Stimulated activated CD4-positive, alpha-beta T cell treated with anti-CD3 and anti-CD28 coated beads, TNF-alpha, amount 100 ng/mL, for 48 hours (primary cell): ENCODE measurements at places on chromosomes 4 and X.

DNA sequence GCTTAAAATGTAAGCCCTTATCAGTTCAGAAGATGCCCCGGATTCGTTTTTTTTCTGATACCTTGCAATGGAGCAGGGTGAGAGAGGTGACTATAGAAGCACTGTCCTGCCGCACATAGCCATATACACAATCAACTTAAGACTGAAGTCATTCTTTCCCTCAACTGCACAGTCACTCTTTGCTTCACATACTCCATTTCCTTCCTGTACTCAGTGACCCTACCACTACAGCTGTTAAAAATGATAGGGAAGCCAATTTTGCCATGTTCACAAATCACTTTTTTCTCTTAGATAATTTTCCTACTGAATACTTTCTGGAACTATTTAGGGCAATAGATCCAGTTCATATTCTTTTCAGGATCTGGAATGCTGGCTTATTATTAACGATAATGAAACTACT lies 300.0 kb downstream of the ANK2 start:
- no peak for DNase-seq

DNA sequence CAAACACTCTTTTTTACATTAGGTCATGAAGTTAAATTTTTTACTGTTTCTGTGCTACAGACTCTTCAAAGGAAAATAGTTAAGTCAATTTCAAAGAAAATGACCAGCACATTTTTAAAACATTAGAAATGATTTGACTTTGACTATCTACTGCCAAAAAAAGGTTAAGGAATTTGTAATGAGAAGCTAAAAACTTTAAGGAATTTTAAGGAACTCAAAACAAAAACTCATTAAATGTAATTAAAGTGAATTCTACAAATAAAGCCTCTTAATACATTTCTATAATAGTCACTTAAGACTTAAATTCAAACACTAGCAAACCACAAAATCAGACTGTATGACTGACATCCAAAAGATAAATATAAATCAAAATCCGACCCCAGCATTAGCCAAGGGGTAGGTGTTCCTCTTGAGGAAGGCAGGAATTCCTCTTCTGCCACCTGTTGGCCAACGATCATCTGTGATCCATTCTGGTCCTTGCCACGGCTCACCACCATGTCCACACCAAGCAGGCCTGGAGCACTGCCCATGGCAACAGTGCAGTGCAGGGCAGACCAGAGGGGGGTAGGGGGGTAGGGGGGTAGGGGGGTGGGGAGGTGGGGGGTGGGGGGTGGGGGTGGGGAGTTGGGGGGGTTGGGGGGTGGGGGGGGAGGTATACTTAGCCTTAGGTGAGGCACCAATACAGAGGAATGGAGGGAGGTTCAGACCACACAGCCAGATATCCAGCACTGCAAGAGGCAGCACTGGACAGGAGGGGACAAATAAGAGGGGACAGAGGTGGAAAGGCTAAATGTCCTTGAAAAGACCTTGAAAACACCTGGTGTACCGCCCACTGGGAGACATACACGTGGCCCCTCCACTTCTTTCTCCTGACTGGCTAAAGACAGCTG lies 287.4 kb downstream of the CHIC1 start:
- DNase-seq, result no peak

DNA sequence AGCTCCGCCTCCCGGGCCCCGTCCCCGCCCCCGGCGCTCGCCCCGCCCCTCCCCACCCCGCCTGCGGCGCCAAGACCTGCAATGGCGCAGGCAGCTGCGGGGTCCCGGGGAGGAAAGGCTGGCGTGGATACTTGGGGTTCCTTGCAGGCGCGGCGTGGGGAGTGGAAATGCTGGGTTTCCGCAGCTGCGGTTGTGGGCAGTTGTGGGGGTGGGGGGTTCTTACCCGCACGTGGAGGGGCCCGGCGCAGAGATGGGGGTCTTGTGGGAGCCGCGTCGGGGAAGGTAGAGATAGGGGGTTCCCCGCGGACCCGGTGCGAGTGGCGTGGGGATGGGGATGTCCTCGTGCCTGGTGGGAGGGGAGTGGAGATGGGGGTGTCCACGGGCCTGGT lies 680 bp upstream of the ASMTL start:
- no peak for DNase-seq

DNA sequence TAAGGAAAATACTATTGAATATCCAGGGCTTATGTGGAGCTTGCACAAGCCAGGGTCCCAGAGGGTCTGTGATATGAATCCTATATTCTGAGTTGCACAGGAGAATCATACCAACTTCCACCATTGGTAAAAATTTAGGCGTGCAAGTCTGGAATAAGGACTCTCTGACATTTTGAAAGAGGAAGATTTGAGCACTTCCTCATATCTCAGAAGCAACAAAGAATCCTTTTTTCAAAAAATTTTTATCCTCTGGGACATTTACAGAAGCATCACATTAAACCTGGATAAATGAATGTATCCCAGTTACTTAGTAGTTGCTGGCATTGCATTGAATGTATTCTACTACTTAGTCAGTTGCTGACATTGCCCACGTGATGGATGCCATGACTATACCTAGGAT lies 24.2 kb upstream of the CAMK2D start:
- DNase-seq, result no peak

DNA sequence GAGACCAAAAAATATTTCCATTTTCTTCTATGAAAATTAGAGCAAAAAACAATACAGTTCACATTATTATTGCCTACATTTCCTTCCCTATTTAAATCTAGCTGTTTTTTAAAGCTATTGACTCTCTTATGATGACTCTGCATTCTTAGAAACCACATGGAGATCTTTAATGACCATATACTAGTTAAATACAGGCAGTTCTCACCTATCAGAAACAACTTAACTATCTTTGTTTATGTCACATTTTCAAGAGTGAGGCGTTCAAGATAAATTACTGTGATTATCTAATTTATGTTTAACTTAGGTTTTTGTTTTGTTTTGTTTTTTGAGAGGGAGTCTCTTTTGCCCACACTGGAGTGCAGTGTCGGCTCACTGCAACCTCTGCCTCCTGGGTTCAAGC lies 3.0 kb downstream of the CISD2 start:
- no peak for DNase-seq

DNA sequence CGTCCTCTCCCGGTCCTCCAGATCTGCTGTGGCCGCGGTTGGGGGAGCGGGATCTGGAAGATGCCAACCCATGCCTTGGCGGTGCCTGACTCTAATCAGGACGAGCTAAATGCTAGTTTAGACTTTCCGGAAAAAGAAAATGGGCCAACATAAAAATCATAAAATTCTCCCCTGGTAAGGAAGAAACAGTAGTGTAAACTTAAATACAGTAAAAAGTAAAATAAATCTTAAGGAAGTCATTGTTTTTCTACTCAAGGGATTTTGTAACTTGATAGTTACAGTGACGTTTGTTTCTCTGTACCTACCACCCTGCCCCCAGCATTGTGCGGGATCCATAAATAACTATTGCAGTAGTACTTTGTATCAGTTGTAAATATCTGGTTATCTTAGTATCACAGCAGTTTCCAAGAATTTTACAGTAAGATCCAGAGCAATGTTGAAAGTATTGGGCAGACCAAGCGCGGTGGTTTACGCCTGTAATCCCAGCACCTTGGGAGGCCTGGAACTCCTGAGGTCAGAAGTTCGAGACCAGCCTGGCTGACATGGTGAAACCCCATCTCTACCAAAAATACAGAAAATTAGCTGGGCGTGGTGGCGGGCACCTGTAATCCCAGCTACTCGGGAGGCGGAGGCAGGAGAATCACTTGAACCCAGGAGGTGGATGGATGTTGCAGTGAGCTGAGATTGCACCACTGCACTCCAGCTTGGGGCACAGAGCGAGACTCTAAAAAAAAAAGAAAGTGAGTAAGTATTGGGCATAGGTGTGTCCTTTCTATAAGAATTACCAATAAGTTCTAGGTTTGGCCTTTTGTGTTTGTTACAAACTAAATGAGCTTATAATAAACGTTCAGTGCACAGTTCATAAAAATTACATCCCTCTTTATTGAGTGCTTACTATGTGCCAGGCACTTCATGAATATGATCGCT lies 1.0 kb upstream of the PLA2G12A start:
- DNase-seq, result no peak

- DNase-seq, result no peak
Observed at GRCh38 chr4:48683784-48684666, 96.1 kb downstream of the FRYL start.

- no peak for DNase-seq
Observed at GRCh38 chr4:54661169-54661568, 3.4 kb downstream of the KIT start.

GRCh38 chr4:140738139-140738538 lies 18.0 kb downstream of the TBC1D9 start:
- no peak for DNase-seq

- no peak for DNase-seq
Observed at GRCh38 chr4:68871809-68872642, 56.2 kb downstream of the UGT2B10 start.

DNA sequence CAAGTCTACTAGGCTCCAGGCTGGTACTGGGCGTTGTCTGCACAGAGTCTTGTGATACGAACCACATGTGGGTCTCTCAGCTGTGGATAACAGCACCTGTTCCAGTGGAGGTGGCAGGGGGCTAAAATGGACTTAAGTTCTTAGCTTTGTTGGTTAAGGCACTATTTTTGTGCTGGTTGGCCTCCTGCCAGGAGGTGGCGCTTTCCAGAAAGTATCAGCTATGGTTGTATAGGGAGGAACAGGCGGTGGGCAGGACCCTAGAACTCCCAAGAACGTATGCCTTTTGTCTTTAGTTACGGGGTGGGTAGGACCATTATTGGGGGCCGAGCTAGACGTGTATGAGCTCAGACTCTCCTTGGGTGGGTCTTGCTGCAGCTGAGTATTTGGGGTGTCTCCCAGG lies 1138.4 kb downstream of the PCDH19 start:
- no peak for DNase-seq

DNA sequence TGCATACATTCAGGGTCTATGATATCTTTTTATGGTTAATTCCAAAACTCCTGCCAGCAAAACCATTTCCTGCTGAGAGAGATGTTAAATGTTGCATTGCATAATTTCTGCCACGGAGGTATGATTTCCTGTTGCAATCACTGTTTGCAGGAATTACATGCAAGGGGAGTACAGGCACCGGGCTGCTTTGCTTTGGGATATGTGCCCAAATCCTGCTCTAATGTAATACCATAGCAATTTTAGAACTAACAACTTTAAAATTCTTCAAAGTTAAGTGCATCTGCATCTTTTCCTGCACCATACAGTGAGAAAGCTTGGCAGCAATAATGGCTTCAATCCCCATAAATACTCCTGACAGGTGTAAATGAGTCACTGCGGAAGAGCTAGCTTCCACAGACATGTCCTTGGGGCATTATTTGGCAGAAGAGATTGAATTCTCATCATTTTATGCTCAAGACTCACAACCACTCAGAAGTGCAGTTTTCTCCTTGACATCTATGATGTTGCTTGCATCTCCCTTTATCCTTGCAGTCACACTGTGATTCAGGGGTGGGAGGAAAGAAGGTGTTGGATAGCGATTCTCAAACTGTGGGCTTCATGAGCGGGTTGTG lies 29.6 kb downstream of the TRIM2 start:
- DNase-seq, result no peak

DNA sequence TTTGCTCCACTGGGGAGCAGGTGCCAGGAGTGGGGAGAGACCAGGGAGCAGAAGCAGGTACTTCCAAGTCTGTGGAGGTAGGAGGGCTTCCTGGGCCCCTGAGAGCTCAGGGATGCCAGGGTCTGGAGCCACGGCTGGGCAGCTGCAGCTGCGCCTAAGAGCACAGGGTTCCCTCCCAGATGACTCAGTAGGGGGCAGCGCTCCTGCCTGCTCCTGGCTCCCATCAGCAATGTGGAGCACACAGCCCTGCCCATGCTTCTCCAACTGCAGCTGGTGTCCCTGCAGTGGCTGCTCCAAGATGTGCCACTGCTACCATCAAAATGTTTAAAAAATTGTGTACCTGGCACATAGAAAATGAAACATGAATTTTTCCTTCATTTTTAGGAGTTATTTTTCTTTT lies 1028.2 kb downstream of the PCDH7 start:
- DNase-seq, result no peak

GRCh38 chrX:5958523-5958922 lies 270.1 kb downstream of the NLGN4X start:
- DNase-seq, result no peak

DNA sequence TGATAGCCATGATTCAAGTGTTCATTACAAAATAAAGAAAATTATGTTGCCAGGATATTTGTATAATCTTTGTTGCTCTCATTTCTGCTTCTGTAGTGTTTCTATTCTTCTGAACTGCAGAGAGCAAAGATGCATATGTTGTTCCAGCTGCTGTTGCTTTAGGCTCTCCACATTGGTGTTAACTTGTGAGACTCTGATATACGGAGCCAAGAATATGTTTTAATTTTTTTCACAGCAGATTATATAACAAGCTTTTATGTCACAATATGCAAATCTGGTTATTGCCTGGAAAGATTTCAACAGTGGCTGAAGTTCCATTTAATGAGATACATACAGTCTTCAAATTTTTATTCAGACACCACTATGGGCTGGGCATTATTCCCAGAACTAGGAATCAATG lies 655.0 kb downstream of the GRXCR1 start:
- no peak for DNase-seq

DNA sequence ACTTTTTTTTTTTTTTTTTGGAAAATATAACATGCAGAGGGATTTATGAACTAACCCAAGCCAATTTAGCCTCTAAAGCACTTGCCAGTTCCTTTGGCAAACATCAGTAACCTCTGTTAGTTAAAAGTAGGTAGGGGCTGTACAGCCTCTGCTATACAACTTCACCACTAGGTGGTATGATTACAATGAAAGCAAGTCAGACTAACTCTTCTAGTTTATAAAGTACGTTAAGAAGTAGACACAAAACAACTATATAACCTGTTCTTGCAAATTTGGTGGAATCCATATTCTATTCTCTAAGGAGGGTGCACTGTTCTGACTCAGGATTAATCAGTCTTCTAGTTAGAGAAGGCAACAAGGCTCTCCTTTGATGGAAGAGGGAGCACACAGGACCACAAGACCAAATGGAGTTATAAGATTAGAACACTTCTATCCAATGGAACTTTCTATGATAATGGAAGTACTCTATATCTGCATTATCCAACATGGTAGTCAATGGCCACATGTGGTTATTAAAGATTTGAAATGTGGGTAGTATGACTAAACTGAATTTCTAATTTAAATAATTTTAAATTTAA lies 12.8 kb downstream of the AIMP1 start:
- DNase-seq, result no peak

DNA sequence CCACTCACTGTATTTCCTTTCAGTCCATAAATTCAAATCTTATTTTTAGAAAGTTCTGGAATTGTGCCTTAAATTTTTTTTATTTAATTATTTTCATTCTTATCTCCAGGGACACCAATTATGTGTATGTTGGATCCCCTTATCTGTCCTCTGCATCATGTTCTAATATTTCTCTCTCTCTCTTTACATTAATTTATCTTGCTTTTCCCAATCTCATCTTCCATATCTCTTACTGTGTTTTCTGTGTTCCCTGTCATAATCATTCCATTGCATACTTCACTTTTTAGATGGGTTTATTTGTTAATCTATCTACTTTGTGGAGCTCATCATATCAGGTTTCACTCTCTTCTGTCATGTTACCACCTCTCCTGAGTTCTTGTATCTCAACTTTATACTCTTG lies 37.4 kb downstream of the PPP2R2C start:
- no peak for DNase-seq

GRCh38 chrX:4091046-4091760 lies 377.8 kb upstream of the PRKX start:
- DNase-seq, result no peak
